ENCODE measurements at places on chromosomes 1 and 21. TPM values are rescaled to one million over a fixed set of nuclear protein-coding genes. Genes with fewer than 3 reads are reported as not detected.
A peak's percentile ranks its signal among the peaks of the same experiment; 100 is the strongest.

DNA sequence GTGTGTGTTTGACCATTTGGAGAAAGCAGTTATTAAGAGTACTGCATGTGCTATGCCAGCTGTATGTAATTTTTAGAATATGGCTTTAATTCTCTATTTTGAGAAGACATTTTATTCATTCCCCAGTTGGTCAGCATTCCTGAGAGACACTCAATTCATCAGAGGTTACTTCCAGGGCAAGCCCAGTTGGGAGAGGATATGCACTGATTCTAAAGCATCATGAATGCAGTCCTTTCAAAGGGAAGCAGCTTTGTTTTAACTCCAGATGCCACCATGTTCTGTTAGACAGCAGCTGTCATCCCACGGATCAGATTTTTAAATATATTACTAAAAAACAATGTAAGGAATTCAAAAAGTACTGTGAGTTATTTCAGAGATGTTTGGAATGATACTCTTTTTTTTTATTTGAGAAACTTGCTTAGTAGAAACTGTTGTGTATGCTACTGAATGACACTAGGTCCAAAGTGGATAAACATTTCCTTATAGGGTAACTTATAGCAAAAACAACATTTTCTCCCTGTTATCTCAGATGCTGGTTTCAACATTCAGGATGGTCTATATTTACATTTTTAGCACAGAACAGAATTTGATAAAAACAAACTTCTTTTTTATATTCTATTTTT, 149.5 kb upstream of the B3GALT2 start:
- peak; percentile 63 for DNase-seq

DNA sequence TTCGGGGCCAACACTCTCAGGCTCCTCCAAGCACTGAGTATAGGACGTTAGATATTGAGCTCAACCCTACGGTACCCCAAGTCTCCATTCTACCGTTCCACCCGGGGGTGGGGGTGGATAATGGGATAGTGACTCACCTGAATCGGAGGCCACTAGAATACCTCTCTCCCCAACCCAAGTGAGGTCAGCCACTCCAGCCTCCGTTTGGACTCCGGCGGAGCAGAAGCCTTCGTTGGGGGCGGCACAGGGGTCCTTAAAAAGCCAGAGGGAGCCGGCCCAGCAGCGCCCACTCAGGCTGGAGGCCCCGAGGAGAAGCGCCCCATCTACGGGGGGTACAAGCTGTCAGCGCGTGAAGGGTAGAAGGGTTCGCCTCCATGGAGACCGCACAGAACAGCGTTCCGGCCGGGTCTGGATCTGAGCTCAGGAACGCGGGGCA, 556 bp downstream of the WDR77 start:
- no peak for DNase-seq

DNA sequence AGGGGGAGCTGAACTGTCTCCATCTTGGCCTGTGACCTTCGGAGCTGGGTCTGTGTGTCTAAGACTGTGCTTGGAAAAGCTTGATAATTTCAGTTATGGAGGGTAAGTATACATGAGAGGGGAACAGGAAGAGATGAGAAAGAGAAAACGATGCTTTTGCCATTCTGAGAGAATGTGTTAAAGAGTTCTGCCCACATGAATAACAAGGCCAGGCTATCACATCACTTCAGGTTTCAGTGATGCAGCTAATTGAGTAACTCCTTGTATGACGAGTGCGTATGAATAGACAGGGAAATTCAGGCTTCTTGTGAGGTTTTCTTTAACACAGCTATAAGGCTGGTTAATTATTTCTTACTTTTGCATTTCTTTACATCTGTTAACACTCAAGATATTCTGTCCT, 81.0 kb downstream of the PLPPR5 start:
- DNase-seq: no peak

DNA sequence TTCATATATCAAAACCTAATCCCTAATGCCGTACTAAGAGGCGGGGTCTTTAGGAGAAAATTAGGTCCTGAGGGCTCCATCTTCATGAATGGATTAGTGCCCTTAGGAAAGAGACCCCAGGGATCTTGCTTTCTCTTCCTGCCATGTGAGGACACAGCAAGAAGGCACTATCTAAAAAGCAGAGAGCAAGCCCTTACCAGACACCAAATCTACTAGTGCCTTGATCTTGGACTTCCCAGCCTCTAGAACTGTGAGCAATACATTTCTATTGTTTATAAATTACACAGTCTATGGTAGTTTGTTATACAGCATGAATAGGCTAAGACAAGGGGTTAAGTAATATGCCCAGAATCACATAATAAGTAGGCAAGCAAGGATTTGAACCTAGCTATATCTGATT, 42.9 kb downstream of the STYXL2 start:
- DNase-seq: no peak

- DNase-seq: no peak
Observed at GRCh38 chr1:217620814-217621213, 10.1 kb downstream of the GPATCH2 start.

GRCh38 chr1:33335020-33335419, 14.1 kb upstream of the A3GALT2 start:
- no peak for DNase-seq

GRCh38 chr1:152048416-152049009, 11.7 kb upstream of the S100A11 start:
- peak; percentile 87 for DNase-seq

- peak; percentile 54 for DNase-seq
Observed at GRCh38 chr1:42848823-42849537, 2.6 kb downstream of the ZNF691 start.

DNA sequence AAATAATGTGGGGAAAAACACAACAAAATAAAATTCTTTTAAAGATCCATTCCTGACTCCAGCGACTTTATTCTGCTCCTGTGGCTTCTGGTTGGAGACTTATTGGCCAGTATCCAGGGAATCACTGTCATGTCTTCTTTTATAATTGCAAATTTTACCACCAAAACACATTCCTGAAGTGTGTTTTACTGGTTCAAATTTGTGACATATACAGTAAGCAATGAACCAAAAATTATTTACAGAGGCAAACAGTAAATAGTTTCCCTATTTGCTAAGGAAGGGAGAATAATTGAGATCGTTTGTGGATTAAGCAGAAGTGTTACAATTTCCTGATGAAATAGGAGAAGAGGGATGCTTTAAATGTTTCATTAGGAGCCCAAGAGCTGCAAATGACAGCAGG, 118.7 kb downstream of the ZNF281 start:
- DNase-seq: no peak

HCRTR1 gene
- total RNA-seq: not detected

SLAMF1 gene
- not detected for total RNA-seq

Data from HFFc6 (cell line).